ENCODE measurements at places on chromosomes 1 and 21.

DNA sequence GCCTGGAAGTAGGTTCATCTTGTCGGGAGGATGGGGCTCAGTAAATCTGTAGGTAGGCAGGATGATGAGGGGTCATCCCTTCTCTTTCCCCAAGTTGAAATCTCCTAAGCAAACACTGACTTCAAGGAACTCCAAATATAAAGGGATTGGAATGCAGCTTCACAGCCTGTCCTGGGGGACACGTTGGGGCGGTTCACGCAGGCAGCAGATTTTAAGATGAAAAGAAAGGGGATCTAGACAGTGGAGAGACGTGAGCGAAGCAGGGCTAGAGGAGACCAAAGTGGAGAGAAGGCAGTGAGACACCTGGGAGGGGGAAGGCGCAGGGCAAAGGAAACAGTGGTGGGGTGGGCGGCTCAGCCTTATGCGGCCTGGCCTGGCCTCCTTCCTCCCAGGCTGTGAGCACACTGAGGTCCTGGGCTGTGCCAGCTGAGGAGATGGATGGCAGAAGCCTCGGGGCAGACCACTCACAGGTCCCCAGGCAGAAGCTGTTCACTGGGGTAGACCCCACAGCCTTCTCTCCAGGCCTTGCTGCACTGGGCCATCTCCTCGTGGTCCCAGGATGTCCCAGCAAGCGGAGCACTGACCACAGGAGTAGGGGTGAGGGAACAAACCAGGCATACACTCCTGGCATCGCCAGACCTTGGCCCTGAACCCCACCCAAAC is 51.7 kb downstream of the TOR1AIP2 start:
- DNase-seq: no peak

DNA sequence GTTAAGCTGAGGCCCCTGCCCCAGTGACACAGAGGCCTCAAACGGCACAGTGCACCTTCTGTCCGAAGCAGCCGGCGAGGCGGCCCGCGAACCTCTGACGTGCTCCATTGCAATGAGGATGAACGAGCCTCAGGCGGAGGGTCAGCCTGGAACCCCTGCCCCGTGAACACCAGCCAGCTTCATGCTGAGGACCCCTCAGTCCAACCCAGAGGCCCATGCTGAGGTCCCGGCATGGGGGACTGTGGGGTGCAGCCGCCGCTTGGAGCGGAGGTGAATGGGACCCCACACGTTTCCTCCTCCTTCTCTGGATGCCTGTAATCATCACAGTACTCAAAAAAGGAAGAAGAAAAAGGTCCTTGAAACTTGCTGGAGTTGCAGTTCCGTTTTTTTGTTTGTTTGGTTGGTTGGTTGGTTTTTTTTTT is 62.1 kb downstream of the PRKCZ start:
- peak; percentile 82 for DNase-seq

GRCh38 chr1:151775894-151776664 is 12.8 kb upstream of the MRPL9 start:
- no peak for DNase-seq

GRCh38 chr1:221045842-221046831 is 166.9 kb downstream of the HLX start:
- peak; percentile 55 for DNase-seq

DNA sequence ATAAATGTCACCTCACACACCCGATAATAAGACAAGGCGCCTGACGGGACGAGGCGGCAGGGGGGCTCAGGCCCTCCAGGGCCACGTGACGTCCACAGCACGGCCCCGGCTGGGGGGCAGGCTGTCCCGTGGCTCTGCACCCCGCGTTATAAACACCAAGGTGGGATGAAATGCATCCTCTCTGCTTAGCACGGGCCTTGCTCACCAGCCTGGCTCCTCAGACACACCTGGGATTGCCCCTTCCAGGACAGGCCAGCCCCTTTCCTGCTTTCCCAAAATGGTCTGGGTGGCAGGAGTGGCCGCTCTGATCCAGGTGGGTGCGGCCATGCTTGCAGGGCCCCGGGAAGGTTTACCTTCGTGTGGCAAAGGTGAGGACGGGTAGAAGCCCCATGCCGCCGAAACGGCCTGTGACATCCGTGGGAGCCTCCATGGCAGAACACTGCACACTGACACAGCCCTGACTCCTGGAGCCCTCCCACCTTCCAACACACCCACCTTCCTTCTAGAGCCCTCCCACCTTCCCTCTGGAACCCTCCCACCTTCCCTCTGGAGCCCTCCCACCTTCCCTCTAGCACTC is 35.9 kb downstream of the SLC19A1 start:
- no peak for DNase-seq

- DNase-seq: no peak
Observed at GRCh38 chr1:55706397-55706796, 491.2 kb upstream of the USP24 start.

- peak; percentile 35 for DNase-seq
Observed at GRCh38 chr1:210232511-210233215, at the start of gene SERTAD4. SERTAD4 (plus strand) TSS chr1:210232796; CDS start chr1:210237961, 5,165 bp downstream.

GRCh38 chr1:84892705-84893618 is at the start of gene LPAR3:
LPAR3 (minus strand) TSS chr1:84893206; CDS start chr1:84866120, 27,086 bp downstream.
- peak; percentile 34 for DNase-seq

DNA sequence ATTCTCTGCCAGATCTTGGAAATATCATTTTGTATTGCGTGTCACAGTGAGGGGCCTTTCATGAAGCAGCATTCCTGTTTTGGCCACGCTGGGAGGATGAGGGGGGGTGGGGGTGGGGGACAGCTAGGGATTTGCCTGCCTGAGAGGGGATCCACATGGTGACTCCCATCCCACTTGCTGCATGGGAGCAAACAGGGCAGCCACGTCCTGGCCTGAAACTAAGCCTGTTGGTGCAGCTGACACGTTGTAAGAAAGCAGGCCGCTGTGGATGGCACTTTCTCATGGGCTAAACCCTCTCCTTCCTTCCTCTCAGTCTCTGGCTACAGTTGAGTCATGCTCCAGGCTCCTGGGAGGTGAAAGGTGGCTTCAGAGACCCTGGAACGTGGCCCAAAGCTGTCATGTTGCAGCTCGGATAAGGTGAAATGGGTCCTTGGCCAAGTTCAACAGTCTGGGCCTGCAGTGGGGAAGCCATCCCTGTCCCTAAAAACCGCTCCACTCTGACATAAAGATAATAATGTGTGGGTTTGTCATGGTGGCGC is 346.7 kb upstream of the VAMP3 start:
- DNase-seq: no peak
